ENCODE measurements at places on chromosomes 1 and 21.

DNA sequence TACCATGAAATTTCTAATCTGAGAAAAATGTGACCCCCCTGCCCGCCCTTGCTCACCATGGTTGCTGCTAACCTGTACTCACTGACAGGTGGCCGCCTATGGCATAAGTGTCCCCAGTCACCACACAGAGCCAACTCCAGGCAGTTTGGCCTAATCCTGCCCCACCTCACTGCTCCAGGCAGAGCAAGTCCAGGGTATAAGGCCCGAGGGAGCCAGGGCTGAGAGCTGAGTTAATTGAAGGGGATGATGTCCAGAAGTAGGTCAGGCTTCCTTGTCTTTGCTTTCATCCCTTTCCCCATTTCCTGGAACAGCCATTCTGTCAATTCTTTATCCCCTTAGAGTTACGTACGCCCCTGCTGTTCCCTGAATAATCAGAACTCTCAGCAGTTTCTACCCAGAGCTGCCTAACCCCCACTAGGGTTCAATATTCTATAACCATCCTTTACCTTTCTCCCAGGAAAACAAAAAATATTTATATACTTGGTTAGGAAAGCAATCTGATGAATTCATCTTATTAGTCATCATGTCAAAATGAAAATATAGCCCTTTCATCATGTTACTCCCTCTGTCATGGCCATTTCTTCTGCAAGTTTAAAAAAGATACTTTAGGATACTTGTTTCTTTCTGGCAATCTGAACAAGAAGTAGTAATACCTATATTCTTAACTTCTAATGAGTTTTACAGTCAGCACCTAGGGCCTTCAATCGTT lies 29.4 kb upstream of the CD101 start:
- DNase-seq = peak; percentile 47

- DNase-seq = no peak
Observed at GRCh38 chr1:66250478-66250877, 283.5 kb upstream of the SGIP1 start.

DNA sequence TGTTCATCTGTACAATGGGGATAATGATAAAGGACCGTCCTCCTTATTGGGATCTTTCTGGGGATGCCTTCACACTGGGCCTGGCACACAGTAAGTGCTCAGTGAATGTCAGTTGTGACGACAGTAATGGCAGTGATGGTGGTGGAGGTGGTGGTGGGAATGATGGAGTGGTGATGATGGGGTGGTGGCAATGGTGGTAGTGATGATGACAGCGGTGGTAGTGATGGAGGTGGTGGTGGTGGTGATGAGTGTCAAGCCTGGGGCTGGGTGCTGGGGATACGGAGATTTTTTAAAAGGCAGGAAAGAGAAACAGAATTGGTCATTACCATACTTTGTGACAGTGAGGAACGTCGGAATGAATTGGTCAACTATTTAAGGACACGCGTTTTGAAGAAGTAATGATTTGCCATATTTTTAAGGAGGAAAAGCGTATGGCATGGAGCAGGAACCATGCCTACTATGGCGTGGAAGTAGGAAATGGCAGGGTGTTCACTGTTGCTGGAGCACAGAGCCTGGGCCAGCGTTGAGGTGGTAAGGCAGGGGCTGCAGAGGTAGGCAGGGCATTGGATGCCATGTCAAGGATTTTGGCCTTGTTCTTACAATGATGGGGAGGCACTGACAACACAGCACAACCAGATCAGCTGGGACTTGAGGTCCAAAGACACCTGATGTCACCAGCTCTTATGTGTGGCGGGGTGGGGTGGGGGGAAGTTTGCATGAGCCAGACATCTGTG lies 128.7 kb downstream of the ACTL8 start:
- DNase-seq = no peak

DNA sequence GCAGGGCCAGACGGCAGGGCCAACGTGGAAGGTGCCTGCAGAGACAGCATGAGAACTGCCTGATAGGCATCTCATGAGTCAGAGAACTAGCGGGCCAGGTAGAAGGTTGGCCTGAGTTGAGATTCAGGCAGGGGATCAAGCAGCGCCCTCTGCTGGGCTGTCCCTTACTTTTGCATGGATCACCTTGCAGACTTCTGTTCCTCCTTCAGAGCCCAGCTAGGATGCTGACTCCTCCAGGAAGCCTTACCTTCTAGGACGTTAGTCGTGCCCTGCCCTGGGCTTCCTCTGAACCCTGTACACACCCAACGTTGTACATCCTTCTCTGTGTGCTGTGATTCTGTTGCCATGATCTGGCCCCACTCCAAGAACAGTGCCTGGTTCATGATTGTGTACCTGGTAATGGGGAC lies 231.3 kb upstream of the VAMP3 start:
- peak; percentile 84 for DNase-seq

GRCh38 chr1:45551684-45552083 lies 1.1 kb downstream of the AKR1A1 start:
- DNase-seq = no peak

DNA sequence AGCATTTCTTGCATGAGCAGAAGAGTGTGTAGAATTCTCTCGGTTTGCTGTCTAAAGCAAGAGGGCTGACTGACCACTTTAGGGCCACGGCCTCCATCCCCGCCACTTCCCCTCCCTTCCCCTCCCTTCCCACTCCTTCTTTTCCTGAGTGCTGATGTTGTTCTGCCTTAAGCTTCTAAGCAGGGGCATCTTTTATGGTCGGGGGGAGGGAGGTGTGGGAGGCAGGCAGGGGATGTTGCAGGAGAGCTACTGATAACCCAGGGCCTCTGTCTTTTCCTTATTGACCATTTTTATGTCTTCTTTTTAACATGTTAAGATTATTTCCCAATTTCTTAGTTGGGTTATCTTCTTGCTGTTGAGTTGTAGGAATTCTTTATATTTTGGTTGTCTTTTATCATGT lies 15.1 kb downstream of the USP25 start:
- DNase-seq = no peak

GRCh38 chr1:14413819-14414490 lies 184.5 kb upstream of the KAZN start:
- no peak for DNase-seq

- no peak for DNase-seq
Observed at GRCh38 chr1:218661411-218661810, 316.3 kb downstream of the TGFB2 start.

- no peak for DNase-seq
Observed at GRCh38 chr1:192914092-192914491, 105.3 kb downstream of the RGS2 start.

- no peak for DNase-seq
Observed at GRCh38 chr21:15088488-15088887, 23.7 kb upstream of the NRIP1 start.

DNA sequence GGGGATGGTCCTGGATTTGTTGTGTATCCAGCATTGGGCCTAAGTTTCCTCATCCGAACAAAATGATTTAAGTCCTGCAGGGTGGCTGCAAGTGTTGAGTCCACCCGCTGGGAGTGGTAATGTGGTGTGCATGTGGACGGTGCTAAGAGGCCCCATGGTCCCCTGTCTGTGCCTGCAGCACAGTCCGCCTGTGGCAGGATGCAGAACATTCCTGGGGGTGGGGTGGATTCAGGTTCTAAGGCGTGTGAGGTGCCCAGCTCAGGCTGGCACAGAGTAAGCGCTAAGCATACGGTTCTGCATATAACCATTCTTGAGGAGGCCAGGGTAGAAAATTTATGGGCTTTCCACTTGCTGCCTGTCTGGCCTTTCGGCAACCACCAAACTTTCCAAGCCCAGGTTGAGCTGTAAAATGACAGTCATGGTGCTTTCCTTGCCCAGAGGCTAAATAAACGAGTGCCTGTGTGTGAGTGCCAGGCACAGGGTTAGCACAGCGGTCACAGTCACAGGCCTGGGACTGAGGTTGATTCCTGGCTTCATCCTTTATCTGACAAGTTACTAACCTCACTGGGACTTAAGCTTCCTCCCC lies 30.7 kb downstream of the SLC2A1 start:
- no peak for DNase-seq

DNA sequence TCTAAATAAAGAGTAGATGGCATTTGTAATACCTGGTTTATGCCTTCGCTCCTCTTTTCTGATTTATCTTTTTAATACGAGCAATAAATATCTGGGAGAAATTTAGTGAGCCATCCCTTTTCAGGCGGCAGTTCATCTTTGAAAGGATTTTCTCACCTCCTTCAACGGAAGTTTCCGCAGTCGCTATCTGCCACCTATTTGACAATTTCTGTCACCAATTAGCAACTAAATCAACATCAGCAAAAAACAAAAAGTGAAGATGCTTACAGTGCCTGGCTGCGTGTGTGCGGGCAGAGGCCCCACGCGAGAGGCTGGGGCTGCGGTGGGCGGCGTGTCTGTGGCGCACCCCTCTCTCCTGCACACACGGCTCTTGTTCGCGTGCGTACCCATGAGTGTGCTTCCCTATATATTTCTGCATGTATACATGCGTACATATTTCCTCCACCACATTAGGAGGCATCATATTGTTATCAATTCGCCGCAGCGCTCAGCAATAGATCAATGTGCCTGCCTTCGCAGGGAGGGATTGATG lies 117.3 kb upstream of the BARHL2 start:
- no peak for DNase-seq

DNA sequence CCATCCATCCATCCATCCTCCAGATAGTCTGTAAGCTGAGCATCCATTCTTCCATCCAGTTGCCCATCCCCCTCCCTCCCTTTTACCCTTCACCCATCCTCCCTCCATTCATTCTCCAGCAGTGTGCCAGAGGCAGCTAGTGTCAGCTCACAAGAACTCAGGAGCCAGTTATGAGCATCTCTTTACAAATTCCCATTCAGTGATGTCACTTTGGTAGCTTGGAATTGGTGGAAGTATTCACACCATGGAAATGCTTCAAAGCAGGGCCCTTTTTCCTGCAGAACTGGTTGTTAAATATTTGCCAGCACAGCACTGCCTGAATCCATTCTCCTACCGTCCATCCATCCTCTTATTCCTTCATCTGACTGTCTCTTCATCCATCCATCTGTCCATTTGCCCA lies 72.5 kb downstream of the ARHGEF10L start:
- DNase-seq = no peak

GRCh38 chr1:219040291-219040690 lies 133.4 kb upstream of the LYPLAL1 start:
- no peak for DNase-seq

- no peak for DNase-seq
Observed at GRCh38 chr1:107183011-107183410, 42.2 kb downstream of the NTNG1 start.

GRCh38 chr1:7471836-7472235 lies 299.3 kb upstream of the VAMP3 start:
- peak; percentile 93 for DNase-seq

DNA sequence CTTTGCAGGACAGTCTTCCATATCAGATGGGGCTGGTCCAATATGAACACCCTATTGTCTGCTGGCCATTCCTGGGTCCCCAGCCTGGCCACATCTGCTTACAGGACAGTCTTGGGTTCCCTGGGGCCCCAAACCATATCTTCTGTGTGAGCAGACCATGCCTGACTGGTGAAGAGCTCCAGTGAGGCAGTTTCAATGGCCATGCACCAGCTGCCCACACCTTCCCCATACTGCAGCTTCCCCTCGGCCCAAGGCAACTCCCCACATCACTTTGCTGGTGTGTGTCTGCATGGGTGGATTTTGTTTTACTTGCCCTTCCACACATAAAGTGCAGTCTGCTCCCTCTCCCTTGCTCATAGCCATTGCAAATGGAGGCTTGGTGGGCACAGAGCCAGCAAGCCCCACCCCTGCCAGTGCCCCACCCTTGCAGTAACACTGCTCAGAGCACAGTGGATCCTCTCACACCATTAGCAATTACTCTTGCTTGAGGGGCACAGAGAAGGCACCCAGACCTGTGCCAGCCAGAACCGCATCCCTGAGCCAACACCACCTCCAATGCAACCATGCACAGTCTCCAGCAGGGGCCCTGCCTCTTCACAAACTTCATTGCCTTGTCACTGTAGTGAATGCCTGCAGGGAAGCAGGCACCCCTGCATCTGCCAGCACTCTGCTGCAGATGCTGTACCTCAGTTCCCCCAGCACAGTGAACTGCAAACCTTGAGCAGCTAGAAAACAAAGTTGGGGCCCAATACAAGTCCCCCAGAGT lies 474.5 kb upstream of the BEND5 start:
- no peak for DNase-seq

DNA sequence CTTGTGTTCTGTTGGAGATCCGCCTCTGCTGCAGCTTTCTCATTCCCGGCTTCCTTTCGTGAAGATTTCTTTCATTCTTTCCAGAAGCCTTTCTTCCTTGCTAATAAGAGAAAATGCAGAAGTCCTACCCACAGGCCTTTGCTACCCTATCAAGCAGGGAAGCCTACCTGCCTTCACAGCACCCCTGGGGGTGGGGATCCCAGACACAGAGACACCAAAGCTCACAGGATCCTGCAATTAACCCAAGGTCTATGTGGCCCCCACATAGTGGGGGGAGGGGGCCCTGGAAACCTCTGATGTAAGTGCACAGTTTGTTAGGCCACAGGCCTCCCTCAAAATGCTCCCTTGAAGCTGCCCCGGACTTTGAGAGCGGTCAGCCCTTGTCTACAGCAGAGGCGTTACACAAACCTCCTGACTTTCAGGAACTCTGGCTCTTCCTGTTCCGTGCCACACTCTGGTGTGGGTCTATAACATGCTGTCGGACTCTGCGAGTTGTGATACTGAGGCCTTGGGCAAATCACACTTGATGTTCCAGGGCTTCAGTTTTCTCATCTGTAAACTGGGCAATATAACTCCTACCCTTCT lies 31.2 kb downstream of the NKAIN1 start:
- no peak for DNase-seq

DNA sequence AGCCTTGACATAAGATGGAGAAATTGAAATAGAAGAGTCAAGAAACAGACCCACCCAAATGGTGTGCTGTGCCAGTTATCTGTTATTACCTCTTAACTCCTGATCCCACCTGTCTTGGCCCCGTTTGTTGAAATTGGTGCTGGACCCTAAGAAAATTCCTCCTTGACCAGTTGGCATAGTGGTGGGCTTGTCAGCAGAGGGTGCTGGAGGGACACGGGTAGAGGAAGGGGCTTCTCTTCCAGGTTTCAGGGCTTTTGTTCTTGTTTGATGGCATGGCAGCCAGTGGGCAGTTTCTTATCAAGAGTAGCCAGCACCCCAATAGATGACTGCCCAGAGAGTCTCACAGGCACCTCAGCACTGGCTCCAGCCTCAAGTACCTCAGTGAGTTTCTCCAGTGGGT lies 51.6 kb downstream of the PCBP3 start:
- DNase-seq = no peak

DNA sequence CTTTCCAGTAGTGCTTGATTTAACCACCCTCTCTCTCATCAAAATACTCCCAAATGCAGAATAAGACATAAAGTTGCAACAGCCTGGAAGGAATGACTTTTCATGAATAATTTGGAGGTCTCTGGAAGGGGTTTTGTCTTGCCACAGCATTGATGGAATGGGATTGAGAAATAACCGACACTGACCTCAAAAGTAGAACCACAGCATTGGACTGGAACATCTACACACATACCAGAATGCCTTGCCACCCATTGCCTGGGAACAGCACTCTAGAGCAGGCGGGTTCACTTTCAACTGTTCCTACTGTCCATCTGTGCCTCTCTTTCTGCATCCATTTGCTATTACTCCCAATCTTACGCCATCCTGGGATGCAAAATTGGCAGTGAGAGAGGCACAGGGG lies 149.1 kb upstream of the USP24 start:
- DNase-seq = no peak

GRCh38 chr1:69862906-69863305 lies 295.2 kb downstream of the LRRC7 start:
- DNase-seq = no peak

Data from Daoy (cell line).